H1 (cell line): ENCODE measurements at places on chromosomes 6 and 20.

DNA sequence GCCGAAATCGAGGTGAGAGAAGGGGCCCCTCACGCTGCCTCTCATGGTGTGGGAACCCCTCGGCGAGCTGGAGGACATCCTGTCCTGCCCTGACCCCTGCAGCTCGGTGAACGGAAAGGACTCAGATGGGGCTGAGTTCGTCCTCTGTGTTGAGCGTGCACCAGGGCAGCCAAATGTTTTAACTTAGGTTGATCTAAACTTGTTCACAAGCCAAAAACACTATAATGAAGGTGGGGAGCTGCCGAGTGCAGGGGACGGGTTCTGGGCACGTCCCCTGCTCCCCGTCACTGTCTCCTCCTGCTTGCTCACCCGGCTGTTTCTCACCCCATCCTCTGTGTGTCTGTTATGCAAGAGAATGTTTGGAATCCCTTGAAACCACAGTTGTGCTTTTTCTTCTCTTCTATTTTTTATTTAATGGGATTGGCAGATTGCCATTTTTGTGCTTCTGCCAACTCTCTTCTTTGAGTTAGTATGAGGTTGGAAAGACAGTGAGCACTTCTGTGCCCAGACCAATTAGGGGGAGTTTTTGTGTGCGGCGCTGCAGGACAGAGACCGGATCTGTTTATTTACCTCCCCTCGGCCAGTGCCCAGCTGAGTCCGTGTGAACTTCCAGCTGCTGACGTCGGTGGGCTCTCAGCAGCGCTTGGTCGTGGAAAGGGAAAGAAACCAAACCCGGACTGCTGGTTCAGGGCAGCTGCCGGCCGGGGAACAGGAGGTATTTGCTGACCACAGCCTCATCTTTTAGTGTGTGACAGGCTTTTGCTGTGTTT is 158.1 kb downstream of the DTNBP1 start:
- H3K27me3 ChIP-seq: no peaks in the 10 kb centered on the region; the same call in 1 of the 2 replicates
- H3K4me3 ChIP-seq: no peak overlapping the region
- H3K36me3 ChIP-seq: peaks cover 44% of the 10 kb centered on the region
- peaks cover 13% of the 10 kb centered on the region for H3K4me1 ChIP-seq
- DNase-seq: no peak
- no peak overlapping the region for H3K27ac ChIP-seq

DNA sequence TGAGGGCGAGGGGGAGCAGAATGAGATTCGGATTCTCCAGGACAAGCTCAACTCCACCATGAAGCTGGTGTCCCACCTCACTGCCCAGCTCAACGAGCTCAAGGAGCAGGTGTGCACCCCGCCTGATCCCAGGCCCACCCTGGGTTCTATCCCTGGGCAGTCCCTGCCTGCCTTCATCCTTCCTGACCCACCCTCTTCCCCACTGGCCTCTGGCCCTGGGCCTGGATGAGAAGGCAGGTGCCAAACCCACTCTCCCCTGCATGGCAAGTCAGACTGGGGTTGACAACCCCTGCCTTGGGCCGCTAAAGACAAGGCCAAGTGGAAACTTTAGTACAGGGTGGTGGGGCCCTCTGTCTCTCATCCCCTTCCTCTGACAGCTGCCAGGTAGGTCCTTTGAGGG is 16.5 kb downstream of the UQCC2 start:
- H3K4me3 ChIP-seq: no peak overlapping the region
- H3K27ac ChIP-seq: no peak overlapping the region
- H3K36me3 ChIP-seq: peaks cover 49% of the 10 kb centered on the region
- H3K4me1 ChIP-seq: no peaks in the 10 kb centered on the region

- no peak overlapping the region for H3K4me3 ChIP-seq
- no peaks in the 10 kb centered on the region for H3K4me1 ChIP-seq
- no peaks in the 10 kb centered on the region for H3K36me3 ChIP-seq
- no peak overlapping the region for H3K27ac ChIP-seq
Observed at GRCh38 chr6:64301307-64302236, 666.0 kb downstream of the PHF3 start.

DNA sequence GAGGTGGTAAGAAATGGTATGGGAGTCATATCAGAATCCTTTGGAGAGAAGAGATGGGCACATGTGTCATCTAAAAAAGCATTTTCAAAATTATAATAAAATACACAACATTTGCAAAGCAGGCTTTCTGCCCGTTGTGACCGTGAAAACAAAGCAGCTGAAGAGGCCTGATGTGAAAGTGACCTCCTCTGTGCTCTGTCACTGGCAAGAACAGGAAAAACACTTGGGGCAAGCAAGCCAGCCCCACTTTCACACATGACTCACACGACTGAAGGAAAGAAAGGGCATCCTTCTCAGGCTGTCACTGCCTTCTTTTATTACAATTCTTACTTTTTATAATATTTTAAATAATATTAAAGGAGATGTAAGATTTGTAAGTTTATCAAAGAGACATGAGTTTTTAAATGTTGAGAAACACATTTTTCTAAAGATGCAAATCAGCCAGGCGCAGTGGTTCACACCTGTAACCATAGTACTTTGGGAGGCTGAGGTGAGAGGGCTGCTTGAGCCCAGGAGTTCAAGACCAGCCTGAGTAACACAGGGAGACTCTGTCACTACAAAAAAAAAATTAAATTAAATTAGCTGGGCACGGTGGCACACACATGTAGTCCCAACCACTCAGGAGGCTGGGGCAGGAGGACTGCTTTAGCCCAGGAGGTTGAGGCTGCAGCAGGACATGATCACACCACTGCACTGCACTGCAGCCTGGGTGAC is 143.7 kb downstream of the BTBD9 start:
- H3K27me3 ChIP-seq: no peaks in the 10 kb centered on the region
- no peak overlapping the region for H3K4me3 ChIP-seq

- H3K36me3 ChIP-seq: no peaks in the 10 kb centered on the region
- no peak overlapping the region for H3K4me3 ChIP-seq
- no peaks in the 10 kb centered on the region for H3K27me3 ChIP-seq
- no peak overlapping the region for H3K27ac ChIP-seq
Observed at GRCh38 chr20:14959506-14960475, 622.4 kb upstream of the FLRT3 start.
